Hepatocyte (in vitro differentiated cells): ENCODE measurements at places on chromosomes 7 and 10. TPM values are rescaled to one million over a fixed set of nuclear protein-coding genes. Genes with fewer than 3 reads are reported as not detected.

DNA sequence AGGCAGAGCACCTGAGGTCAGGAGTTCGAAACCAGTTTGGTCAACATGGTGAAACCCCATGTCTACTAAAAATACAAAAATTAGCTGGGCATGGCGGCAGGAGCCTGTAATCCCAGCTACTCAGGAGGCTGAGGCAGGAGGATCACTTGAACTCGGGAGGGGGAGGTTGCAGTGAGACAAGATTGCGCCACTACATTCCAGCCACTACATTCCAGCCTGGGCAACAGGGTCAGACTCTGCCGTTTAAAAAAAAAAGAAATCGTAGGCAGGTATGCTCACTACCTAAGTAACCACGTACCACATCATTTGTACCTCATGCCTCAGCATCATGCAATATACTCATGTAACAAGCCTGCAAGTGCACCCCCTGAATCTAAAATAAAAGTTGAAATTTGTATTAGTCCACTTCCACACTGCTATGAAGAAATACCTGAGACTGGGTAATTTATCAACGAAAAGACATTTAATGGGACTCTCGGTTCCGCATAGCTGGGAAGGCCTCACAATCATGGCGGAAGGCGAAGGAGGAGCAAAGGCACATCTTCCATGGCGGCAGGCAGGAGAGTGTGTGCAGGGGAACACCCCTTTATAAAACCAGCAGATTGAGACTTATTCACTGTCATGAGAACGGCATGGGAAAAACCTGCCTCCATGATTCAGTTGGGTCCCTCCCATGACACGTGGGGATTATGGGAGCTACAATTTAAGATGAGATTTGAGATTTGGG lies 8.1 kb upstream of the EIF4H start:
- no peaks in the 10 kb centered on the region for H3K27me3 ChIP-seq
- no peak for DNase-seq
- H3K27ac ChIP-seq: no peak overlapping the region
- no peaks in the 10 kb centered on the region for H3K4me1 ChIP-seq
- H3K4me3 ChIP-seq: no peak overlapping the region
- H3K36me3 ChIP-seq: no peaks in the 10 kb centered on the region

DNA sequence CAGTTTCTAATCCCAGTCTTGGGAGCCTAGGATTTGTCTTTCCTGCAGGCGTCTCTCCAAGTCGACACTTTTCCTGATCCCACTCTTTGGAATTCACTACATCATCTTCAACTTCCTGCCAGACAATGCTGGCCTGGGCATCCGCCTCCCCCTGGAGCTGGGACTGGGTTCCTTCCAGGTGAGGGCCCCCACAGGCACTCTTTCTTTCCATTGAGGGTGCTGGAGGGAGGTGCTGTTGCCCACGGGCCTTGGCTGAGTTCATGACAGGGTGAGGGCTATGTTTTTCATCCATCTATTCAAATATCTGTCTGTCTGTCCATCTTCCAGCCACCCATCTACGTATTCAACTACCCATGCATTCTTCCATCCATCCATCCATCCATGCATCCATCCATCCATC lies 12.6 kb downstream of the GHRHR start:
- no peaks in the 10 kb centered on the region for H3K36me3 ChIP-seq
- H3K27me3 ChIP-seq: peaks cover 7% of the 10 kb centered on the region
- no peak overlapping the region for H3K4me3 ChIP-seq
- no peak overlapping the region for H3K27ac ChIP-seq
- no peaks in the 10 kb centered on the region for H3K4me1 ChIP-seq

DNA sequence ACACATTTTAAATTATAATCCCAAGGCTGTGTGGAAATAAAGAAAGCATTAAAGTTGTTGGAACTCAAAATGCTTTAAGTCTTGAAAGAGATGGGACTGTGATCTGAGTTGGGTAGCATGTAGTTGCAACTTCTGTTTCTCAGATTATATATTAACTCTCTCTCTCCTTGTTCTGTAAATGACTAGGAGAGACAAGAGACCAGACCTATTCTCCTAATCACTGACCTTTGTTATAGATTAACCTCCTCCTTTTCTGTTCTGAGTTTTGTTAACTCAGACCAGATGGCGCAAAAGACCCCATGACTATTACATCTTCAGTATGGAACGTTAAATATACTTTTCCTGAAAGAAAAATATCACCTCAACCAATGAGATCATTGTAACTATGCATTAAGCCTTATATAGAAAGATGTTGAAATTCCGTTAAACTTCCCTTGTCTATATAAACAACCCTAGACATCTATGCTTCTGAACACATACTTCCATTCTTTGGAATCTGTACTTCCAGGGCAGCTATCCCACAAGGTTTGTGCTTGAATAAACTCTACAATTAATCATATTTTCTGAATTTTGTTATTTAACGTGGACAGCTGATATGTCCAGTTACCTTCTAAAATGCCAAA lies 143.5 kb upstream of the TRIM24 start:
- peaks cover 12% of the 10 kb centered on the region for H3K4me1 ChIP-seq
- peak overlapping the region; percentile 84 for H3K27ac ChIP-seq
- no peak overlapping the region for H3K4me3 ChIP-seq
- no peaks in the 10 kb centered on the region for H3K27me3 ChIP-seq

The FAM241B gene
- 13.7 and 14.7 TPM in 2 replicates for polyA plus RNA-seq
